Psoas muscle (tissue), 8 donors: ENCODE measurements at places on chromosomes 13 and 19. TPM values are rescaled to one million over a fixed set of nuclear protein-coding genes. Genes with fewer than 3 reads are reported as not detected.
A peak's percentile ranks its signal among the peaks of the same experiment; 100 is the strongest.

GRCh38 chr13:90800082-90800746 lies 547.3 kb upstream of the MIR17HG start:
- H3K4me1 ChIP-seq: no peaks in the 10 kb centered on the region
- DNase-seq: peak; percentile 52
- no peaks in the 10 kb centered on the region for H3K27me3 ChIP-seq
- no peak overlapping the region for H3K4me3 ChIP-seq
- no peak overlapping the region for H3K27ac ChIP-seq
- no peaks in the 10 kb centered on the region for H3K36me3 ChIP-seq

DNA sequence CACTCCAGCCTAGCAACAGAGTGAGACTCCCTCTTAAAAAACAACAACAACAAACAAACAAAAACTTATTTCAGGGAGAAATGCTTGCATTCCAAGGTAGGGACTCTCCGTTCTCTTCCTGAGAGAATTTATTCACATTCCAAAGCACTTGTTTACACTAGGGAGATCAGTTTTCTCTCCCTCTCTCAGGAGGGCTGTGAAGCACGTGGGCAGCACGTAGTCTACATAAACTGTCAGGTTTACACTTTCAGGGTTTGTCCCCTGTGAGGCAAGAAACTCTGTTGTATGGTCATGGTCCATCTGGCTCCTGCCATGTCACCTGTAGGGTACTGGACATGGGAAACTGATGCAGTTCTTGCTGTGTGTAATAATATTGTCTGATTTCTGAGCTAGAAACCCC lies 31.6 kb downstream of the WDR87 start:
- no peak overlapping the region for H3K27ac ChIP-seq
- H3K4me1 ChIP-seq: no peaks in the 10 kb centered on the region
- no peak overlapping the region for H3K4me3 ChIP-seq
- DNase-seq: no peak

GRCh38 chr19:45499196-45500180 lies 1.2 kb downstream of the PPM1N start:
- peaks cover 9% of the 10 kb centered on the region for H3K4me1 ChIP-seq
- no peak overlapping the region for H3K27ac ChIP-seq
- peak; percentile 80 for DNase-seq
- H3K4me3 ChIP-seq: peak overlapping the region; percentile 39
- H3K27me3 ChIP-seq: peaks cover 43% of the 10 kb centered on the region
- no peaks in the 10 kb centered on the region for H3K36me3 ChIP-seq

DNA sequence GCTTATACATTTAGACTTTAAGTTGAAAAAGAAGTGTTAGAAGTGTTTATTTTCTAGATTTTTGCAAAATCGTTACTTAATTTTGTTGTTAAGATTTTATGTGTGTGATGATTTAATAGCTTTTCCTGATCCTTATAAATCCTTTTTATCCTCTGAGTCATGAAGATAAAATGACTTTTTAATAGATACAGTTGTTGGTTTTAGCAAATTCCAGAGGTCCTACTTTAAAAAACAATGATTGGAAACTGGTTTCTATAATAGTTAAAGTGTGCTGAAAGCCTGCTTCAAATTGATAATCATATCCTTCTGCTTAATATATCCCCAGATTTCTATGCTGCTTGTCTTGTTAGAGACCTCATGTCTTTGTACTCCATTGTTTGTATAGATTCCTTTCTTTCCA lies 39.0 kb downstream of the RNASEH2B start:
- H3K4me3 ChIP-seq: no peak overlapping the region
- no peak for DNase-seq
- H3K4me1 ChIP-seq: no peaks in the 10 kb centered on the region
- no peak overlapping the region for H3K27ac ChIP-seq

DNA sequence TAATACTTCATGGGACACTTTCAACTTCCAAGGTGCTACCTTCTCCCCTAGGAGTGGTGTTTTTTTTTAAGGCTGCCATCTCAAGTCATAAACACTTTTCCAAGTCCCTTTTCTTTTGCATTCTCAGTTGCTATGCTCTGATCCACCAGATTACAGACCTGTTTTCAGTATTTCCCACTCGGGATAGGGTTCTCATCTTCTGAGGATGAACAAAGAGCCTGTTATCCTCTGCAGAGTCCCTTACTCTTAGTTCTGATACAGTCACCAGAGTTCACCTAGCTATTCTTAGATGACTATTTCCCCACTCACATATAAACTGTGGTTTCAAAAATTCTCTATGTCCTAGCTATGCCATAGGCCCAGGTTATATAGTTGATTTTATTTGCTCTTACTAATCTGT lies 15.9 kb downstream of the ZDHHC20 start:
- no peaks in the 10 kb centered on the region for H3K4me1 ChIP-seq
- DNase-seq: no peak
- no peaks in the 10 kb centered on the region for H3K36me3 ChIP-seq
- H3K4me3 ChIP-seq: no peak overlapping the region
- no peaks in the 10 kb centered on the region for H3K27me3 ChIP-seq

The ZNF865 gene
- total RNA-seq: 40.4 TPM

DNA sequence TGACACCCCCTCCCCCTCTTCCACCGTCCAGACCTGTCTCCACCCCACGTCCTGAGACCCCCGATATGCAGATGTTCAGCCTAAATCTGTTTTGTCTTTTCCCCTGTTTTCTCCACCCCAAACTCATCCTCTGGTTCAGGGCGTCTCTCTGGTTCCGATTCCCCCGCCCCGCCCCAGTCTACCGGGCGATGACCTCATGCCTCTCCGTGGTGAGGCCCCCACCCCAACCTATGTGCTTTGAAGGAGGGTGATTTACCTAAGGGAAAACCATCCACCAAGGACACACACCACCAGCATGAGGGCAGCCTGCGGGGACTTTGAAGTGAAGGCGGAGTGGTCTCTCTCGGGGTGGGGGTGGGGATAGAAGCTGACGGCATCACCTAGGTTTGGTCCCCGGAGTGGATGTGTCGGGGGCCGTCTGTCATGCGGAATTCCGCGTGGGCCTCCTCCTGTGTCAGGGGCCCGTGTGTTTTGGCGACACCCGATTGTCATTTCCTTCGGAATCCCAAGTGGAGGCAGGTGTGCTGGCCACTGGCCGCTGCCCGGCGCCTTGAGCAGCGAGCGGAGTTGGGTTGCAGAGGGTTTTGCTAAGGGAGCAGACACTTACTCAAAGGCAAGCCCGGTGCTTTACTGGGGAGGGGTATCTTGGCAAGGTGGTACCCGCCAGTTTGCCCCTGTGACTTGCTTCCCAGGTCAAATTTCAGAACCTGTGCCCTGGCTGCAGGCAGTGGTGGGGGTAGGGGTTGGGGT lies 1.4 kb downstream of the FZR1 start:
- DNase-seq: no peak
- no peaks in the 10 kb centered on the region for H3K27me3 ChIP-seq
- peak overlapping the region; percentile 95 for H3K4me3 ChIP-seq
- H3K27ac ChIP-seq: peak overlapping the region; percentile 41
- H3K4me1 ChIP-seq: peaks cover 13% of the 10 kb centered on the region

GRCh38 chr13:62387647-62388046 lies 972.0 kb upstream of the PCDH20 start:
- no peaks in the 10 kb centered on the region for H3K4me1 ChIP-seq
- DNase-seq: no peak
- no peak overlapping the region for H3K4me3 ChIP-seq
- H3K27me3 ChIP-seq: no peaks in the 10 kb centered on the region

The OLFM2 gene
- 5.1 TPM for total RNA-seq

The CGB7 gene
- 0.20 TPM for total RNA-seq

DNA sequence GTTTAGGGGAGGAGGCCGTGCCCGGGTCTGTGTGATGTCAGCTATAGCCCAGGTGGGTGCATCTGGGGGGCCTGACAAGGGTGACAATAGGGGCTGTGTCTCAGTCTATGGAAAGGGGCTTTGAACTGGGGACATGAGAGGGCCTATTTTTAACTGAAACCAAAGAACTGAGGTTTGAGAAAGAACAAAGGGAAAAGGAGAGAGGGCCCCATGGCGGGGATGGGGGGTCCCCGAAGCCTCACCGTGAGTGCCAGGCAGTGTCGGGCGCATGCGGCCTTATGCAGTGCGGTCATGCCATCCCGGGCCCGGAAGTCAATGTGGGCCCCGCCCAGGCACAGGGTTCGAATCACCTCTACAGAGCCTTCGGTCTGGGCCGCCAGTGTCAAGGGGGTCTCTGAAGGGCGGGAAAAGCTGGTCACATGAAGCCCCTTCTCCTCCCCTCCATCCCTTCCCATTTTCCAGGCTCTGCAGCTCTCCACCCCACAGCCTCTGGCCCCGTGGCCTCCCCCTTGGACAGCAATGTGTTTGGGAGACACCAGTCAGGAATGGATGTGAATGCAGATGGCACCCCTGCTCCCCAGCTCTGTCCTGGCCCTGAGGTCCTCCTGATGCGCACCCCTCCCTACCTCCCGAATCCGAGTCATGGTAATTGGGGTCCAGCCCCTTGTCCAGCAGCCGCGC lies 5.9 kb downstream of the SHANK1 start:
- DNase-seq: no peak
- H3K27me3 ChIP-seq: no peaks in the 10 kb centered on the region
- H3K36me3 ChIP-seq: no peaks in the 10 kb centered on the region

GRCh38 chr13:28684257-28684656 lies 25.3 kb downstream of the POMP start:
- no peaks in the 10 kb centered on the region for H3K4me1 ChIP-seq
- H3K27ac ChIP-seq: no peak overlapping the region
- H3K36me3 ChIP-seq: no peaks in the 10 kb centered on the region
- DNase-seq: no peak

DNA sequence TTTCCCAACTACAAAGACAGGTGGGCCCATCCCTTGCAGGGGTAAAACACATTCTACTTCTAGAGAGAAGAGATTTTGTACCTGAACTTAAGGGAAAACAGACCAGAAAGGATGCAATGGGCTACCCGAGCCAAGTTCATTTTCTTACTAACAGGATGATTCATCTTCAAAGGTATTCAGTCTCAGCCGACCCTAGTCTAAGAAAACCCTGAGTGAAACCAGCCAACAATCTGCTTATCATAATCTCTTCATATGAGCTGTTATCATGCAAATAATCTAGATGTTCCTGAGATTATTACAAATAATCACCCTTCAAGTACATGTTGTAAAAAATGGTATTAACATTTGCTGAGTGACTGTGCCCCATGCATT lies 15.6 kb downstream of the PABPC3 start:
- DNase-seq: no peak
- no peaks in the 10 kb centered on the region for H3K36me3 ChIP-seq
- H3K27me3 ChIP-seq: no peaks in the 10 kb centered on the region
- H3K27ac ChIP-seq: no peak overlapping the region

DNA sequence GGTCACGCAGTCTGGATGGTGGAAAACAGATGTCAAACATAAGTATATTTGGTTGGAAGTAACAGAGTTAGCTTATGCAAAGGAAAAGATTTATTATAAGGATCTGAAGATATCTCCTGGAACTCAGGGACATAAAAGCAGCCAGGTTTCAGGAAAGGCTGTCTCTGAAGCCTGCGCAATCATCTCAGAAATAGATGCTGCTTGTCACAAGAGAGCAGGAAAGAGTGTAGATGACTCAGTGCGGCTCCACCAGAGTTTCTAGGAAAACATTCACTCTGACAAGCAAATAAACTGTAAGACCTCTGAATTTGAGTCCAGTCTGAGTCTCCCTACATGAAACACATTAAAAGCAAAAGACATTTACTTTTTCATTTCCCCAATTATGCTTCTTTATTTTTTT lies 220.4 kb upstream of the HTR2A start:
- no peak overlapping the region for H3K4me3 ChIP-seq
- H3K4me1 ChIP-seq: no peaks in the 10 kb centered on the region
- no peak for DNase-seq
- no peak overlapping the region for H3K27ac ChIP-seq
- H3K36me3 ChIP-seq: no peaks in the 10 kb centered on the region
- H3K27me3 ChIP-seq: no peaks in the 10 kb centered on the region

The AMER2 gene
- total RNA-seq: not detected

DNA sequence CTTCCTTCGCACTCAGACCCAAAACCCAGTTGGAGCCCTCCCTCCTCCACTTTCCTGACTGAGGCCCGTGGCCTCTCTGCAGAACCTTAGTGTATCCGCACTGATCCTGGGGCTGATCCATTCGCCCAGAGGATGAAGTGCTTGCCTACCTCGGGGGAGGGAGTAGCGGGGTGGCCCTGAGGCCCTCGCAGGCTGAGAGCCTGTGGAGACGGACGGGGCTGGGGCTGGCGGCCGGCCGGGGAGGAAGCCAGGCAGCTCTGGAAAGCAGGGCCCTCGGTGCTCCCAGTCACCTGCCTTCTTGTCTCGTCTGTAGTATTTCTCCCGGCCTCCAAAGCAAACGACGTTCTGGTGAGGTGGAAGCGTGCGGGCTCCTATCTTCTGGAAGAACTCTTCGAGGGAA lies 1.3 kb downstream of the PROZ start:
- peaks cover 8% of the 10 kb centered on the region for H3K27me3 ChIP-seq
- no peaks in the 10 kb centered on the region for H3K36me3 ChIP-seq
- no peaks in the 10 kb centered on the region for H3K4me1 ChIP-seq
- H3K4me3 ChIP-seq: no peak overlapping the region
- DNase-seq: no peak
- H3K27ac ChIP-seq: no peak overlapping the region

The PRSS57 gene
- not detected for total RNA-seq

The TSKS gene
- total RNA-seq: not detected
